ENCODE measurements at places on chromosomes 11 and 22.

GRCh38 chr22:20572132-20572802 is 64.9 kb downstream of the MED15 start:
- DNase-seq = no peak

- DNase-seq = no peak
Measured at GRCh38 chr11:45917286-45917622, 423 bp downstream of the PEX16 start.

- DNase-seq = no peak
Measured at GRCh38 chr11:78450866-78451265, 33.2 kb upstream of the GAB2 start.

- no peak for DNase-seq
Measured at GRCh38 chr11:19805827-19806226, 93.2 kb downstream of the NAV2 start.

DNA sequence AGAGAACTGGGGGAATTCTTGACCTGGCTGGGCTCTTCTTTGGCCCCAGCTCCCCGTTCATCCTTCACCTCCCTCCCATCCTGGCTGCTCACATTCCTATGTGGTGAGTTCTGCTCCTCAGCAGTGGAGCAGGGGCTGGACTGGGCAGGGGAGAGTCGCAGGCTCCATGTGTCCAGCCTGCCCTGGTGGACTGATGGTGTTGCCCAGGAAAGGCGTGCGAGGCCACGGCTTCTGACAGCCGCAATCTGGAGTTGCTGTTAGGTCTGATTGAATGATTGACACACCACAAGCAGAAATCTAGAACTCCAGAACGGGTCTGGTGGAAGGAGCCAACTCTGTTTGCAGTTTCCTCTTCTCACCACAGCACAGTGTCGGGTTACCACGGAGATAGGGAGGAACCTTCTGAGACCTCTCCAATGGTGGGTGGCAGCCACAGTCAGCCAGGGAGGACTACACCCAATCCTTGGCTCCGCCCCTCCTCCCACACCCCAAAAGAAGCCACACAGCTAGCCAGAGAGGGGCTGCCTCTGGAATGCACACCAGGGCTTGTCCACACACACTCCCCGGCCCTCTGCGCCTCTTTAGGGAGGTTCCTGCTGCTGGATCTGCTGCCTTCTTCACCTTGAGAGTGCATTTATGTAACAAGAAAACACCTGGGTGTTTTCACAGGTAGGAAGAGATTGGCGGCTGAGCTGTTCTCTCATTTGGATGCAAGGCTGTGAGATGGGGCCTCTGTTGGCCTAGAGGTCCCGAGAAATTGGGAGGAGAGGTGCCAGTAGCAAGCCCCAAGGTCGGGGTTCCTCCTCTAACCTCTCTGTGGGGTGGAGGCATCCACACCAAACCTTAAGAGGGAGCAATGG is 56.4 kb upstream of the CD44 start:
- peak; percentile 83 for DNase-seq

All from effector memory CD4-positive, alpha-beta T cell (primary cell).